ENCODE measurements at places on chromosomes 4 and X.

DNA sequence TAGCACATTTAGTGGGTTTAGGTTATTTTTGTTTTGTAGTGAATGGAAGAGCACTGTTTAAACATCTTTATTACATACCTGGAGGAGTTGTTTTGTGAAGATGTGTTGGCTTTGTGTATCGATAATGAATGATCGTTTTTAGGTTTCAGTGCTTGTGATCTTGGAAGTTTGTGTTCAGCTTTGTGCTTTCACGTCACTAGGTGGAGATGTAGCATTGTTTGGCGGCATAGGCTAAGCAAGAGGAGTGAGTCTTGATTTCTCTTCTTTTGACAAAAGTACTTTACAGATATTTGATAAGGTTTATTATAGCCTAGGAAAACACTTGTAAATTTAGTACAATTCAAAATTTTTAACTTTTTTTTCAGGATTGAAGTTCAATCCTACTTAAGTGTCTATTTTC lies 50.4 kb downstream of the PDK3 start:
- no peak for DNase-seq

DNA sequence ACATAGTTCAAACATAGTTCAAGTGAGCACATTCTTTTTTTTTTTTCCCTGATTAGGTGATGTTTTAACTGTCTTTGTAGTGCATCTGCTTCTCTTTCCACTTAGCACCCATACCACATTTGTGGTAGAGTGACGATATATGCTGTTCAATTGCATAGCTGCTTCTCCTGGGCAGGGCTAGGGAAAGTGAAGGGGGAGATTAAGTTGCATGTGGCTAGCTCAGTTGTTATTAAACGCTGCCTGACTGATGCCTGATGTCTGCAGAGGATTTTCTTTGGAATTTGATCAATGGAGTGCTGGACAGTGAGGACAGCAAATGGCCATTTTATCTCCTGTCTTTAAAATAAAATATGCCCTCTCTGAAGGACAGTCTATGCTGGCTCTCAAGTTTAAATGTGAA lies 63.7 kb downstream of the ANK2 start:
- no peak for DNase-seq

DNA sequence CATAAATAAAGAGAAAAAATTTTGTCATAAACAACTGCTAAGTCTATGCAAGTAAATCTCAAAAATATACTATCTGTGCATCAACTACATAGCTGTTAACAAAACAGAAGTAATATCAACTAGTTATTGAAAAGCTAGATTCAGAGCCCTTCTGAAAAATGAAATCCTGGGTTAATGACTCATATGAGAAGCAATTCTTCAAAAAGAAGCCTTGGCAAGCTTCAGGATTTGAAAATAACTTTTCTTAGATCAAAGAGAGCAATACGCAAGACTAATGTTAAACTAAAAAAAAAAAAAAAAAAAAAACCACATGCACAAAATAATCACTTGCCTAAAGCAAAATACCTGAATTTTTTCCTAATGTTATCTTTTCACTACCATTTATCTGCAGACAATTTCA lies 566.1 kb upstream of the BOD1L1 start:
- DNase-seq = no peak

DNA sequence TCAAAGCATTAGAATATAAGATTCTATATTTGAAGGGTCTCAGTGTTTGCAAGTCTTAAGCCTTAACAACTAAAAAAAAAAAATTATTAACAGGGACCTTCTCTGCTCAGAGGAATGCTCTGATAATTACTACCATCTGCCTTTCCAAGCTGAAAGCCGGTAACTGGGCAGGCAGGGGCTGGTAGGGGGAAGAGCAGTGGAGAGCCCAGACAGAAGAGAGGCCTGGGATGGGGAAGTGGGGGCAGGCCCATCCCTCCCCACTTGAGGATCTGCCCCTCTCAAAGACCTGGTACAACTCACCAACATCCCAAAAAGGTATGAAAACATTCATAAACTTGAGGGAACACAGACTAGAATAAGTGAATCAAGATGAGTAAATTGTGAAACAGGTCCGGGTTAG lies 113.9 kb downstream of the QDPR start:
- no peak for DNase-seq

- DNase-seq = no peak
These were observed 633.4 kb downstream of the CENPC start for GRCh38 chr4:66911880-66912279.

- no peak for DNase-seq
These were observed 307.9 kb downstream of the C4orf33 start for GRCh38 chr4:129403848-129404247.

DNA sequence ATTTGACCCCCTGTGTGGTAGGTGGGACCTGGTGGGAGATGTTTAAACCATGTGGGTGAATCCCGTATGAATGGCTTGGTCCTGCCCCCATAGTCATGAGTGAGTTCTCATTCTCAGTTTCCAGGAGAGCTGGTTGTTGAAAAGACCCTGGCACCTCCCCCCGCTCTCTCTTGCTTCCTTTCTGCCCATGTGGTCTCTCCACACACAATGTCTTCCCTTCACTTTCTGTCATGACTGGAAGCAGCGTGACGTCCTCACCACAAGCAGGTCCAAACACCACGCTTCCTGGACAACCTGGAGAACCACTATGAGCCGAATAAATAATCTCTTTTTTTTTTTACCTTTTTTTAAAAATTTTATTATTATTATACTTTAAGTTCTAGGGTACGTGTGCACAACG lies 3.5 kb upstream of the CSF2RA start:
- no peak for DNase-seq

DNA sequence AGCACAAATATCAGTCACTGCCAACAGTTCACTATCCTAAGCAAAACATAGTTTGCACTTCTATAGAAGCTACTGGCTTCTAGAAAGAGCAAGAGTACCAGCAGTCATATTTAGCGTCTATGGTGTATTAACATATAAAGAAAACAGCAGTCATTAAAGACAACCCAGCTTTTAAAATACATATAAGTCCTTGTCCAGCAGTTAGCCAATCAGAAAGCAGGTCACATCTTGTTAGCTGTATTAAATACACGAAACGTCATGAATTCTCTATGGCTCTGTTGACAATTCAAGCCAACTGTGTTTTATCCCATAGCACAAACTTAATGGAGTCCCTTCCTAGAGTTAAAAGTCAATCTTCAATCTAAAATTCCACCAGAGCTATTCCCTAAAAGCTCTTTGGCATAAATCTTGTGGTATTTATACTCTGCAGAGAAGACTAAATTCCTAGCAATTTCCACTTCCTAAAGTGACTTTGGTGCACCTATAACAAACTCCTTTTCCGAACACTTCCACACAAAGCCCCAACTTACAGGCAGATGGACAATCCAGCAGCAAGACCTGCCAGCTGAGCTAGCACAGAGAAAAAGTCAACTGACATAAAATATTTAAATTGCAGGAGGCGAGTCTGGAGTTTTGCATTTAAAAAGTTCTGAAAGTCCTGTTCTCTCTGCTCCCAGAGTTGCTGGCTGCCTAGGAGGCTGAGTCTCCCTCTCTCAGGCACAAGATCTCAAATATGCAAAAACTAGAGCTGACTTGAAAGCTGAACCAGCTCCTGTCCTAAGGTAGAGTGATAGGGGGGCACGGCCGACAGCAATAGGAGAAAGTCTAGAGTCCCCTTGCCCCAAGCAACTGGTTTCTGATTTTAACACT lies 1.3 kb downstream of the LDB2 start:
- DNase-seq = no peak

DNA sequence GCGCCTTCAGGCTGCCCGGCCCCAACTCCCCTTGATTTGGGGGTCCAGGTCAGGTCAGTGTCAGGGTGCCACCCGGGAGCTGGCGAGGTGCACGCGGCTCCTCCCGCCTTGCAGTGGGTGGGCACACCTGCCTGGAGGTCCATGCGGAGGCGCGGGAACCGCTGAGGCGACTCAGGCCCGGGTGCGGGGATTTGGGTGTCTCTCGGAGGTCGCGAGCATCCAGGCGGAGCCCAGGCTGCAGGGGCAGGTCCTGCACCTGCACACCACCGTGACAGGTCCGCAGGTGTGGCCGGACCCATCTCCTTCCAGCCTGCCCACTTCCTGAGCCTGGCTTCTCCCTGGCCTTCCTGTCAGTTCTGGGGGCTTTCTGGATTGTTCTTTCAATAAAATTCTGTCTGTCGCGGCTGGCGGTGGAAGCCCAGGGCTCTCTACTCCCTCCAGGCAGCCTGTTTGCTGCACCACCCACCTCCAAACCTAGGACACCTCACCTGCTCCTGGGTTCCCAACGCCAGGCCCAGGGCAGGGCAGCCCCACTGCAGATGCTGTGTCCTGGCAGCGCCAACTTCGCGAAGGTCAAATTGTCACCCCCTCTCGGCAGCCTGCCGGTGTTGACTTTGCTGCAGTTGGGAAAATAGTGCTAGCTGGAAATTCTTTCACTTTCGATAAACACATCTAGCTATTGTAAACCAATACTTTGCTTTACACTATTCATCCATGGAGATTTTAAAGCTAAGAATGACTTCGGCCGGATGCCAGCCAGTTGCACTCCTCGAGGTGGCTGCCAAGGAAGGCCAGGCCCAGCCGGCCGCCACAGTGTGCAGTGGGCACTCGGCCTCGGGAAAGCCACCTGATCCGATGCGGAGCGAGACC lies 35.9 kb downstream of the FGFRL1 start:
- peak; percentile 43 for DNase-seq

- no peak for DNase-seq
These were observed 79.1 kb downstream of the NPFFR2 start for GRCh38 chr4:72110886-72111285.

- DNase-seq = peak; percentile 44
These were observed 95.8 kb upstream of the EGFL6 start for GRCh38 chrX:13473442-13474163.

DNA sequence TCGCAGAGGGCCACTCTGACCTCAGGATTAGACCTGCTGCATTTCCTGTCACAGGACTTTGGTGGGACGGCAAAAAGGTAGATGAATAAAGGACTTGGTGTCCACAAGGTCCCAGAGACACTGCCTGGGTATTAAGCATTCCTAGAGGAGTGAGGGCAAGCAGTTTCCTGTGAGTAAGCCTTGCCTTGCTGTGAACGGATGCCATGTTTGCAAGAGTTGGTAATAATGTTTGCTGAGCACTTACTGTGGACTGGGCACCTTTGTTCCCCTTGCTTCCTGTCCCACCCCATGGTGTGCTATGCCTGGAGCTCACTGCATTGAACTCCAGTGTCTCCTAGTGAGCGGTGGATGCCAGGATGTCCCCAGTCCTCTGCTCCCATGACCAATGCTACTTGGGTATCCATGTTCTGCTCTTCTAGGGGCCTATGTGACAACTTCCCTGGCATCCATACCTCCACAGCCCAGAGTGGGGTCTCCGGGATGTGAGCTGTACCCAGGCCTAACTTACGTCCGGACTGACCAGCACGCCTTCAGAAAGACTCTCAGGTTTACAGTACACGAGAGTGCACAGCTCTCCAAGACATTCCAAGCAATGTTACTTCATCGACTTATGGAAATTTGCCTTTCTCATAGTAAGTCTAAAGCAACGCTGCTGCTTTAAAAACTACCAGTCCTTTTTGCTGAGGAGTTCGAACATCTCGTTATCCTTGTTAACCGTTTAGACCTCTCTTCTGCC lies 95.5 kb upstream of the MSX1 start:
- no peak for DNase-seq

- DNase-seq = no peak
These were observed 91.0 kb downstream of the AMMECR1 start for GRCh38 chrX:110226931-110227330.

- no peak for DNase-seq
These were observed 72.0 kb downstream of the TSPAN5 start for GRCh38 chr4:98586291-98586961.

DNA sequence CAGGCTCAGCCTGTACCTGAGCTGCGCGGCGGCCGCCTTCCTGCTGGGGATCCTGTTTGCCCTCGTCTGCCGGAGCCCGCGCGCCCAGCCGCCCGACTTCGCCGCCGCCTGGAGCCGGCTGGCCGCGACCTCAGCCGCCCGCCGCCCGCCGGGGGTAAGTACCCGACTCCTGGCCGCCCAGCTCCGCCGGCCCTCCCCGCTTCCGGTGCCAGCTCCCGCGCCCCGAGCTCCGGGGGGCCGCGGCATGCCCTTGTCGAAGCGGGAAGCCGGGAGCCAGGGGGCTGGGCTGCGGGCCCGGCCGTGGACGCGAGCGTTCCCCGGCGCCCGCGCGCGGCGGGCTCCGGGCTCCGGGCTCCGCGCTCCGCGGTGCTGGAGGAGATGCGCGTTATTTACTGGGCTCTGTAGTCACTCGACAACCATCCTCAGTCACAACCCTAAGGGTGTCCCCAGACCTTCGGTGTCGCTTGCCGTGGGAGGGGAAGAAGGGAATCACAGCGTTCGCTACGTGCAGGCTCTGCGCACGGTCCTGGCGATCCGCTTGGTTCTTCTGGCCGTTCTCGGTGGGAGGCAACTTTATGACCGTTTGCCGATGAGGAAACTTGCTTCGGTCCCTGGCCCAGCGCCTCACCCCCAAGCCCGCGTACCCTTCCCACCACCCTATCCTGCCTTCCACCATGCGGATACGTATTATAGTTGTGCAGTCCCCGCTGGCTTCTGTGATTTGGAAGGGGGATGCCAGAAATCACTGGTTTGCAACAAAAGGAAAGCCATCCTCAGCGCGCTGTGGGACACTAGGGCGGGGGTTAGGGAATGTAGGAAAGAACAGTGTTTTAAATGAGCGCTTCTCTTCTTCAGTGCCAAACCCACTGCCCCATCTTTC lies 944 bp downstream of the SNX25 start:
- peak; percentile 72 for DNase-seq

- peak; percentile 39 for DNase-seq
These were observed 99.0 kb downstream of the FIP1L1 start for GRCh38 chr4:53476232-53477037.

- DNase-seq = no peak
These were observed 15.3 kb downstream of the SOWAHB start for GRCh38 chr4:76882630-76883029.

DNA sequence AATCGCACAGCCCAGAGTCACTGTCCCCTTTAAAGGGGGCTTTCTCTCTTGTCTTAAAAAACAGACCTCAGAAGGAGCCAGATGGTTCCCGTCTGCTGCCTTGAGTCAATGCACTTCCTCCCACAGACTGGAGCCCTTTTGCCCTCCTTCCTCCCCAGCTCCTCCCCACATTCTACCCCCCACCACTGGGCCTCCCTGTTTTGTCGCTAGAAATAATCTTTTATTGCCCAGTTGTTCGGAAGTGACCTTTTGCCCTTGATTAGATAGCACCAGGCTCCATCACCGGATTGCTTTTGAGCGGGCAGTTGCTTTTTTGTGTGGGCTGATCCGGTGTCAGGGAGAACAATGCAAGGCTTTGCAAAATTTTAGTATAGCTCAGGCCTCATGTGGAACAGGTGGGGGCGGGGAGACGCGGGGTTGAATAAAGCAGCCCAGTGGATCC lies 47.7 kb downstream of the SPRY1 start:
- DNase-seq = peak; percentile 59

GRCh38 chr4:62627671-62628070 lies 1427.5 kb downstream of the ADGRL3 start:
- no peak for DNase-seq

DNA sequence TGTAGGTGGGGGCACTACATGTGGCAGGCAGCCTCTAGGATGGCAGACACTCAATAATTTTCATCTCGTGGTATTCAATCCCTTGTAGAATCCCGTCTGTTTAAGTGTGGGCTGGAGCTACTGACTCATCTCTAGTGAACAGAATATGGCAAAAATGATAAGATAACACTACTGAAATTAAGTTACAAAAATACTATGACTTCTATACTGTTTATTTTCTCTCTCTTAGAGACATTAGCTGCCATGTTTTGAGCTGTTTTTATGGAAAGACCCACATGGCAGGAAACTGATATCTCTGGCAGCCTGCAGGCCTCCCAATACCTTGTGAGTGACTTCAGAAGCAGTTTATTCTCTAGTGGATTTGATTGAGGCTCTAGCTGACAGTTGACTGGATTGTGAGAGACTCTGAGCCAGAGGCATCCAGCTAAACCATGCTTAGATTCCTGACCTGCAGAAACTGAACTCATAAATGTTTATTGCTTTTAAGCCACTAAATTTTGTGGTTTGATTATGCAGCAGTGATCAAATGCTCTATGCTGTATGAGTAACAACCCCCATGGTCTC lies 298.8 kb upstream of the CTSO start:
- DNase-seq = no peak

Measured in femur (tissue), 1 donor.